ENCODE measurements at places on chromosomes 1 and 21.

DNA sequence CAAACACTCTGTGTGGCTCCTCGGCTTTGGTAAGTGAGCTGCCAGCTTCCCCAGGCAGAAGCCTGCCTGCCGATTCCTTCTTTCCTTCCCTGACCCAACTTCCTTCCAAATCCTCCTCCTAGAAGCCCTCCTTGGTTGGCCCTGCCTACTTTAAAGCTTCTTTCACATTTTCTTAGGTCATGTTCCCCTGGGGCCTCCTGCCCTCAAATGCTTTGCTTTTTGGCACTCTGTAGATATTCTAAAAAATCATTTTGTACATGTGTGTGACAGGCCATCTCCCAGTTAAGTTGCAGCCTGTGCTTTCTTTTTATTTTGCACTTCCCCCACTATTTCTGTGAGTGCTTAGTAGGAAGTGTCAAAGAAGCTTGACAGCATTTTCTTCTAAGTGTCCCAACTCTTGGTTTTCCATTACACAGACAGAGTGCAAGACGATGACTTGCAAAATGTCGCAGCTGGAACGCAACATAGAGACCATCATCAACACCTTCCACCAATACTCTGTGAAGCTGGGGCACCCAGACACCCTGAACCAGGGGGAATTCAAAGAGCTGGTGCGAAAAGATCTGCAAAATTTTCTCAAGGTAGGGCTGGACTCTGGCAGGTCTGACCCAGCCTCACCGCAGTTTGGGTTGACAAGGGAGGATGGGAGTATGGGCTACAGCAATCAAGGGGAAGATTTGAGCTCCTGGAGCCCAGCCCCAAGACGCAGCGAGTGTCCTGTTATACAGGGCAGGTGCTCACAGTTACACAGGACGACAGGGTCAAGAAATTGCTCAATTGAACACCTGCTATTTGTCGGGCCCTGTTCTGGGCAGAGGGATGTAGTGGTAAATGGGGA is at the start of gene S100A9:
Gene S100A9 (plus strand): TSS at position 2 of the 838 bp plus-strand sequence. CDS start 430 bp downstream, at position 432.
- no peak for DNase-seq

- no peak for DNase-seq
Measured at GRCh38 chr1:72221811-72222210, 60.5 kb downstream of the NEGR1 start.

GRCh38 chr1:64006276-64007051 is 197.0 kb upstream of the UBE2U start:
- no peak for DNase-seq

DNA sequence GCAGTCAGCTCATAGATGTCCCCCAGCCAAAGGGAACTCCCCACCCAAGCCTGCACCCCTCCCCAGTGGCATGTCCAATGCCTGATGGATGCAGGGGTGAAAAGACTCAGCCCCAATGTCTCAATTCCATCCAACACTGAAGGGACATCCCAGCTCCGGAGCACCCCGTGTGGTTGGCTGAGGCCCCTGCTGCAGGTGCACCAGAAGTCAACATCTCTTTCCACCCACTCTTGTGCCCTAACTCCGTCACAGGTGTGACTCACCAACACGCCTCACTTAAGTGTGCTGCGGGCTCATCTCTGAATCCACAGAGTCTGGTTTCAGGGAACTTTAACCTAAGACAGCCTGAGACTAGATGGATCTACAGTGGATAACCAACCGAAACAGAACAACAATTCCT is 40.9 kb upstream of the ZBTB18 start:
- DNase-seq = no peak

- DNase-seq = peak; percentile 0
Measured at GRCh38 chr1:165073185-165074007, 283.1 kb downstream of the LMX1A start.

GRCh38 chr1:4161366-4162006 is 261.4 kb upstream of the C1orf174 start:
- no peak for DNase-seq

Data from CD4-positive, alpha-beta T cell treated with Interleukin-17A for 1 hour (primary cell).